Fibroblast of the conjunctiva (primary cell): ENCODE measurements at places on chromosomes 3 and 15.

DNA sequence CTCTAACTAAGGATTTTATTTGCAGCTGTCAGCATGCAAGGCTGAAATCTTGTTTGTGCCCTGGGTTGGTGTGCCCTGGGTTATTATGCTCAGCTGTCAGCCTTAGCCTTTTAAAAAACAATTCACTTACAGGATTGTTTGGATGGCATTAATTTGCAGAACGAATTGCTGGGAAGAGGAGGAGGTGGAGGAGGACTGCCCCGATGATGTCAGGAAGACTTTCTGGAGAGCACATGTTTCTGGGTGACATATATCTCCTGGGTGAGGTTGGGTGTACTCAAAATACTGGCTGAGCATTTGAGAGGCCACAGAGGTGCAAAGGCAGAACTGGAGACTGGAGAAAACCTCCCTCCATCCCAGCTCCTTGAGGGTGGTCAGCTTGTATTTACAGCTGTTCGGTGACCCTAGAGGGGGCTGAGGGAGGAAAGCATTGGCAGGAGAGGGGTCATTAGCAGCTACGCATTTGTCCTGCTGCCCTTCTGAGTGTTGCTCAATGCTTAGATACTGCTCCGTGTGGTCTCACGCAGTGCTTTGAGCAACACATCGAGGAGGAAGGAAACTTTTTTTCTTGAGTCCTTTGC, 59.8 kb upstream of the PSMD6 start:
- no peak for DNase-seq

GRCh38 chr3:125644036-125645005, 49.0 kb upstream of the OSBPL11 start:
- DNase-seq, result peak; percentile 6

DNA sequence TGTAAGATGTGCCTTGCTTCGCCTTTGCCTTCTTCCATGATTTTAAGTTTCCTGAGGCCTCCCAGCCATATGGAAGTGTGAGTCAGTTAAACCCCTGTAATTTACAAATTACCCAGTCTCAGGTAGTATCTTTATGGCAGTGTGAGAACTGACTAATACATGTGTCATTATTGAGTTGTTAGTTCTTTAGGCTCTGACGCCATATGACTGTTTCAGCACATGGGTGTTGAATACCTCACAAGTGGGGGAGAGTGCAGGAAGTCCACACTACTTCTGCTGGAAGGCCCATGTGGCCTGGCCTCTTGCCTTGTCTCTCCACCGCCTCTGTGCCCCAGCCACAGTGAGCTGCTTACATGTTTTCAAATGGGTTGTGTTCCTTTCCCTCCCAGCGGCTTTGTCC, 28.5 kb downstream of the MFSD1 start:
- DNase-seq, result no peak

DNA sequence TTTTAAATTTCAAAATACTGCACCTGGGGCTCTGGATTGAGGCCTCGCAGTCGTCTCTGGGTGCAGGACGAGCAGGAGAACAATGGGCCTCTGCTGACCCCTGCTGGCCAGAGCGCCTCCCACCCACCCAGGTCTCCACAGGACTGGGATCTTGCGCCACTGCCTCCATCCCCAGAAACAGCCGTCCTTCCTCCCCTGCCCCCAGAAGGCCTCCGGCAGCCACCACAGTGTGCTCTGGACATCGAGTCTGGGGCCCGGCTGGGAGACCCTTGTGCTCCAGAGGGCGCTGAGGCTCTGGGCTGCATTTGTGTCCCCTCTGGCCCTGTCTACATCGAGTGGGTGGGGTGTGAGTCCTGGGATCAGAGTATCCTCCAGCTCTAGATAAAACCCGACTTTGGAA, 6.7 kb upstream of the ACSBG1 start:
- DNase-seq, result peak; percentile 57

GRCh38 chr3:78941587-78941986, 826.2 kb downstream of the ROBO1 start:
- DNase-seq, result peak; percentile 63

- peak; percentile 45 for DNase-seq
Observed at GRCh38 chr15:88909956-88910831, 3.0 kb downstream of the MFGE8 start.

GRCh38 chr15:75348034-75348561, 1.3 kb downstream of the NEIL1 start:
- no peak for DNase-seq

DNA sequence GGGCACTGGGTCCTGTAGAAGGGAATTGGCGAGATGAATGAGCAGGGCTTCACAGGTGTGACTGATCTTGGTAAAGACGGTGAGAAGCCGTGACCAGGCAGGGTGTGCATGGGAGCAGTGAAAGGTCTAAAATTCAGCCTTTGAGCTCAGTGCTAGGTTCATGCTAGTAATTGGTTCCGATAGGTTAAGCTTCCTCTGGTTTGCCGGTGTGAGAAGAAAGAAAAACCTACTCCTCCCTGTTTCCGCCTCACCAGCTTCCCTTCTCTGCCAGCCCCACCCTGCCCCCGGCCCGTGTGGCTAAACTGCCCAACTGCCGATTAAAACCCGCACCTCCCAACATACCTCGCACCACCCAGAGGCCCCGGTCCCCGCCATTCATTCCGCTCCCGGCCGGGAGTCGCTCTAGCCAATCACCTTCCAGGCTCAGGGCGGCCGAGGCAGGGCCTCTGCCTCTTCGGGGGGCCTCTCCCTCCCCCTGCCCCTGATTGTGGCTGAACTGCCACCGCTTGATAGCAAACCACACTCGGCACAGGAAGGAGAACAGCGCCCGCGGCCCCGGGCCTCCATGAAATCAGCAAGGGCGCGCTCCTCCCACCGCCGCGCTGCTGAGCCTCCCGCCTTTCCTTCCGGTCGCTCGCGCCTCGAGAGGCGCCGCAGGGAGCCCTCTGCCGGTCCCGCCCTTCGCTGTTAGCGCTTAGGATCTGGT, 7.3 kb upstream of the NRROS start:
- peak; percentile 48 for DNase-seq

DNA sequence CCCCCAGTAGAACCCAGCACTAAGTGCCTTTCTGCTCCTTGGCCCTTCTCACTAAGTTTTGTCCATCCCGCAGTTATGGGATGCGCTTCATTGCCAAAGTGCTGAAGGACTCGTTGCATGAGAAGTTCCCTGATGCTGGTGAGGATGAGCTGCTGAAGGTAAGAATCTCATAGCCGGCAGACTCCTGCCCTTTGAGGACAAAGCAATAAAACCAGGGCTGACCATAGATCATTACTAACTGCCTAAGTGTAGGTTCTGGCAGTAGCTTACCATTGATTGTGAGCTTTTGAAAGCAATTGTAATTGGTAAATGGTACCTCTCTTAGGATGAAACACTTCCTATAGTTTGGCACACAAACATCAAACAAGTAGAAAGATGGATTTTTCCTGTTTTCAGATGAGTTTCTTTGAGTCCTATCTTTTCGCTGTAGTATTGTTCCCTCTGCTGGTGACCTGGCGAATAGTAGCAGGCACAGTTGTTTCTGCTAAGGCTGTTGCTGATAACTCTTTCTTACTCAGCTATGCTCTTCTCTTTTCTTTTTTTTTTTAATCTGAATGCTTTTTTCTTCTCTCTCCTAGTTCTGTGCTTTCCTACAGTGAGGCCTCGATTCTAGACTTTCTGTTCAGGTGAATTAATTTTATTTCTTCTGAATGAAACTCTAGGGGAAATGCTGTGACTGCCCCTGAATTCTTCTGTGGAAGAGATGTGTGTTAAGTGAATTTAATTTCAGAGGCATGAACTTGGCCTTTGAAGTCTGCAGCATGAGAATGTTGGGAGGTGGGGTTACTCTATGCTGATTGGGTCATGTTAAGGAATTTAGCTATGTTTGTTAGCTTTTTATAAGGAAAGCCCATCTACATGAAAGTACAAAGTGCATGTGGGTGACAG, 47.4 kb upstream of the CRTC3 start:
- DNase-seq, result peak; percentile 58

DNA sequence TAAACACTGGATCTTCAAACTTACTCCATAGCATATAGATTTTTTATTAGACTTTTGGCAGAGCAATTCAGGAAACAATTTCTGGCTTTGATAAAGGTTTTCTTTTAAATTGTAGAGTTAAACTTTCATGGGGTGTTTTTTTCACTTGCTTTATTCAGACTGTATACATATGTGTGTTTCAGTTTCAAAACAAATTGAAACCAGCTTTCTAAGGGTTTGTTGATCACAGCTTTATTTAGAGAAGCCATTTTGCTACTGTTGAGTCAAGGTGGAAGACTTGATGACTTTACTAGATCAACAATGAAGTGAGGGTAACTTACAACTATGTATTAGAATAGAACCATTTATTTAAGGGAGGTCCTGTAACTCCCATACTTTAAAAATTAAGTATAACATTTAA, 6.2 kb downstream of the UBE2E1 start:
- DNase-seq, result no peak

DNA sequence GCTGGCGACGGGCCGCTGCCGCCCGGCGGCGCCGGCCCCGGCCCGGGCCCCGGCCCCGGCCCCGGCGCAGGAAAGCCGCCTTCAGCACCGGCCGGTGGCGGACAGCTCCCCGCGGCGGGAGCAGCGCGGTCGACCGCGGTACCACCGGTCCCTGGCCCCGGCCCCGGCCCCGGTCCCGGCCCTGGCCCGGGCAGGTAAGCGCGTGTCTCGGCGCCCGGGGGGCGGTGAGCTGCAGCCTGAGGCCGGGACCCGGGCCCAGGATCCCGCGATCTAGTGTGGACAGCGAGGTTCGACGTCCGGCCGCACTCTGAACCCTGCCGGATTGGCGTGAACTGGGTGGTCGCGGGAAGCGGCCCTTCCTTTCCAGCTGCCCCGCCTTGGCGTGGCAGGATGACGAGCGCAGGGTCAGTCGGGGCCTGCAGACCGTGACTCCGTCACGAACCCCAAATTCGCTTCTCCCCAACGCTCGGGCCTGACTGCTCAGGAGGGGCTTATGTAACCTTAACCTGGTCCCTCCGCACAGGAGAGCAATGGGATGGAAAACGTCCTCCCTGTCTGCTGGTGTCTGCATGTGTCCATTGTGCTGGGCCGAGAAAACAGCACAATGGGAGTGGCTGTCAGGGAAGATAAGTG, 472 bp downstream of the BSN start:
- no peak for DNase-seq

- no peak for DNase-seq
Observed at GRCh38 chr3:127220497-127220896, 27.6 kb downstream of the PRR23E start.

- no peak for DNase-seq
Observed at GRCh38 chr15:77342807-77343206, 77.1 kb downstream of the PEAK1 start.

DNA sequence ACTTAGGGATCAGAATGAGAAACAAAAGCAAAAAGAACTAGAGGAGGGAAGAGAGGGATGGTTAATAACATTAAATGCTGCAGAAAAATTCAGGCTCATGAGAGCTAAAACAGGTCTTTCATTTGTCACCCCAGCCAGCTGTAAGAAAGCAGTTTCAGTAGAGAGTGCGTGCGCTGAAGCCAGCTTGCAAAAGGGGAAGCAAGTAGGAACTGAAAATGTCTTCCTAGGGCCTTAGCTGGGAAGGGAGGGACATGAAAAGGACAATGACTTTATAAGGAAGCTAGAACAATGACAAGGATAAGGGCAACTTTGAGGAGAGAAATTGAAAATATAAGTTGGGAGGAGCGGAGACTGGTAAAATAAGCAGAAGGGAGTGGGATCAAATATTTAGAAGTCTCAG, 3.1 kb downstream of the CIAO2A start:
- no peak for DNase-seq

GRCh38 chr3:98730338-98730737, 32.8 kb upstream of the ST3GAL6 start:
- DNase-seq, result no peak

GRCh38 chr3:56087451-56088053, 380.7 kb downstream of the ERC2 start:
- DNase-seq, result no peak

GRCh38 chr3:53140847-53141845, 10.9 kb upstream of the RFT1 start:
- DNase-seq, result peak; percentile 27

- no peak for DNase-seq
Observed at GRCh38 chr3:131470377-131470776, 32.4 kb downstream of the MRPL3 start.

DNA sequence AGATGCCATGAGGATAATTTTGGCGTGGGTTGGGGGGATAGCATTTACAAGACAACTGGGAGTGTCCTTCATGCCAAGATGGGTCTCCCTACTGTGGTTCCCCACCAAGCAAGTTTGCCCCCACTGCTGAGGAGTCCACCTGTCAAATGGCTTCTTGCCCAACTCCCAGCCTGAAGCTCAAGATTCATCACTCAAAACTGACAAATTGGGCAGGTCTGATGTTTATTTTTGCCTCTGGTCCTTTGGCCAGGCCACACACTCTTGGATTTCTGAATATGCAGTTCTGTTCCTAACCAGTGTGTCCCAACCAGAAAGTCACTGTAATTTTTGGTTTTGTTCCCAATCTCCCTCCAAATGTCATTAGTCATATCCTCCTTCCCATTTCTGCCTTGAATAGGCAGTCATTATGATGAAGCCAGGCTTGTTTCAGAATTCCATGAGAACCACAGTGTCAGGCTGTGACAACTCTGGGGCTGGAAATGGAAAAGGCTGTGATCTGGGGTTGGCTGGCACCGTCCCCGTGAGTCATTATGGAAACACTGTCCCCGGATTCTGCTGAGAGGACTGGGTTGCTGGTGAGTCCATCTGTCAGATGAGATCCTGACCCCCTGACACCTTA, 29.3 kb upstream of the MEF2A start:
- no peak for DNase-seq

DNA sequence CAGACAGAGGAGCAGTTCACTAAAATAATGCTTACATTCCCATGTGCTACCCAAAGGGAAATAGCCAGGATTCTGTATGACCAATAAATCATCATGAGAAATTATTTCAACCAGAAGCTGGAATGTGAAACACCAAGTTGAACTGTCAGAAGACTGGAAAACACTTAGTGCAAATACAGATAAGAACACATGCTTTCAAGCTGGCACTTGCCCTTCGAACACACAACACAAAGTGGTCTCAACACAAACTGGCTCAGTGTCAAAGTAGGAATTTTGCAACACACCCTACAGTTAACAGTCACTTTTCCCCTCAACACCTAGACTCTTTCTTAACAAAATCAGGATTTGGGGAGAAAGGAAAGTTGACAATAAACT, 1.3 kb downstream of the FSD2 start:
- no peak for DNase-seq

DNA sequence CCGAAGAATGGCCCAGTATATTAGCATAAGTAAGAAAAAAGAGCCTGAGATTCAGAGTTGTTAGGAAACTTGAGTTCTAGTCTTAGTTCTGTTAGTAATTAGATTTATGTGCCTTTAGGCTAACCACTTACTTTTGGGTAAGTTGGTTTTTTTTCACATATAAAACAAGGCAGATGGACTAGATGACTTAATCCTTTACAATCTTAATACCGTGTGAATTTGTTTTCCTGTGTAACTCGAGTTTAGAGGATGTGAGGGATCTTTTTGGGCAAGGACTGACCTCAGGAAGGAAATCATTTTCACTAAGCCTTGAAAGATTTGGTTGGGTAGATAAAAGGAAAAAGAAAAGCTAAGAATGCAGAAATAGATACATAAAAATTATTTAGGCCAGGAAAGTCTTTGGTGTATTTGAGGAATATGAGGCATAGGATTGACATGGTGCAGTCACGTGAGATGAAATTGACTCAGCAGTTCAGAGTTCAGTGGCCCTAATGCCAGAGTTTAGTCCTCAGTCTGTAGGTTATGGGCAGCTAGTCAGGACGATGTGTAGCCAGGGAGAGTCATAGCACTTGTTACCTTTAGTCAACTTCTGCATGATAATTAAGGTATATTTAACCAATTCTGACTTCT, 34.6 kb downstream of the PAK2 start:
- no peak for DNase-seq
